M059J (cell line): ENCODE measurements at places on chromosomes 13 and 19.
A peak's percentile ranks its signal among the peaks of the same experiment; 100 is the strongest.

DNA sequence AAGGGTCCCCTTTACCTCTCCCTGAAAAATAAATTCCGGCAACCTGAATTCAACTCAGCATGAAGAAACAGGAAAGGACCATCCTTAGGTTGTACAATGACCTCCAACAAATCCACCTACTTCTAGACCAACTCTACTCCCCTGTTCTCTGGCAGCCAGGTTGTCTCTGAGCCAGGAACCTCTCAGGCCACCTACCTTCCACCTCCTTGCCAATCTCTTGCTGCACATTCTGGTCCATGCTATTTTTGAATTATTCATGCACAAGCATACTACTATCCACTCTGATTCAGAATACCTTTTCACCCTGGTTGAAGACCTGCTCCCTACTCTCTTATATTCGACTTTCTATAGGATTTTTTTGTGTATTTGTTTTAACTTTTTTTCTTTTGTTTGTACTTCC lies 415.0 kb upstream of the ZNF507 start:
- DNase-seq: no peak

GRCh38 chr19:55621673-55622231 lies 2.6 kb downstream of the ZNF784 start:
- DNase-seq: no peak

DNA sequence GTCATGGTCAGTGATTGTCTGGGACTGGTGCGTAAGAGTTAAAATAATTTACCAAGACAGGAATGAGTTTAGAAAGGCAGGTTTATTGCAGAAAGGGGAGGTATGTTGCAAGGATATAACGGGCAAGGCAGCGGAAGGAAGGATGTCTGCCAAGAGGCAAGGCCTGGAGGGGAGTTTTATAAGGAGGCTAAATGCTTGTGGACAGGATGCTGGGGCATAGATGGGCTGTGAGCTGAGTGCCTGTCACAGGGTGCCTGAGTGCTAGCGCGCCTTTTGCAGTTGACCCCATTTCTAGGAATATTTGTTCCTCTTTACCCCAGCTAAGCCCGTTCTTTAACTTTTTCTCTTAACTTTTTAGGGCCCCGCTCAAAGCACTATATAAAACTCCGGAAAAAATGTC lies 58.7 kb downstream of the TEX26 start:
- DNase-seq: no peak

GRCh38 chr13:49810567-49811526 lies 18.4 kb upstream of the KPNA3 start:
- DNase-seq: peak; percentile 33

DNA sequence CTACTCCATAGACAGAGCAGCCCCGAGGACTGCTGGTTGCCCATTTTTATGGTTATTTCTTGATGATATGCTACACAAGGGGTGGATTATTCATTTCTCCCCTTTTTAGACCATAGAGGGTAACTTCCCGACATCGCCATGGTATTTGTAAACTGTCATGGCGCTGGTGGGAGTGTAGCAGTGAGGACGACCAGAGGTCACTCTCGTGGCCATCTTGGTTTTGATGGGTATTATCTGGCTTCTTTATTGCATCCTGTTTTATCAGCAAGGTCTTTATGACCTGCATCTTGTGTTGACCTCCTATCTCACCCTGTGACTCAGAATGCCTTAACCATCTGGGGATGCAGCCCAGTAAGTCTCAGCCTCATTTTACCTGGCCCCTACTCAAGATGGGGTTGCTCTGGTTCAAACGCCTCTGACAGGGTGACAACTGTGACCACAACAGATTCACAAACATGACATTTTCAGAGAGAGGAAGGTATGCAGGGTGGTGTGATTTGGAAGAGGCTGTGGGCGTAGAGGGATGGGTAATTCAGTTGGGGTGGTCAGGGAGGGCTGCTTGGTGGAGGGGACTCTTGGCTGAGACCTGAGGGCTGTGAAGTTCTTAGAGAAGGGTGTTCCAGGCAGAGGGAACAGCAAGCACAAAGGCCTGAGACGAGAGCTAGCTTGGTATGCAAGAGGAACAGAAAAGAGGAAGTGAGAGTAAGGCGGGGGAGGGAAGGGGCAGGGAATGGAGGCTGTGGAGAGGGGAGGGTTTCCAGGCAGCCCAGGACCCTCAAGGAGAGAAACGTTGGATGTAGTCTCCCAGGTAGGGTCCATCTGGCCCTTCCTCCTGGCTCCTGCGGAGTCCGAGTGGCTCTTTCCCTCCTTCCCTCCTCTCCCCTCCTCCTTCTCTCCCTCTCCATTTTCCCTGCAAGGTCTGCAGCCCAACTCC lies 23.5 kb downstream of the FAM187B start:
- DNase-seq: no peak
